ENCODE measurements at places on chromosomes 4 and X.

GRCh38 chr4:8871417-8872401, at the start of gene HMX1:
HMX1 (minus strand) TSS chr4:8871839; CDS start chr4:8871614, 225 bp downstream.
- no peak for DNase-seq

DNA sequence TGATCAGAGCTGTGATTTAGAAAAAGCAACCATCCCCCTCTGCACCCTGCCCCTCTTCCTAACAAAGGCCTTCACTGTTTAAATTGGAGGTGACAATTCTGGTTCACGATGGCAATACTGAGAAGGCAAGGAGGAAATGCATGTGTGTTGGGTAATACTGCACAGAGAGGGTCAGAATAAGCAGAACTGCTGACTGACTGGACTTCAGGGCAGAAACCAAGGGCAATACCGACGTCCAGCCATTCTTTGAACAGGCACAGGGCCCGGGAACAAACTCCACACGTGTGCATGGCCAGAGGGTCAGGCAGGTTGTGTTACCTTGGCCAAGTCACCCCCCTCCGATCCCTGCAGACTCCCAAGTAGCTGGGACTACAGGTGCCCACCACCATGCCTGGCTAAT, 6.0 kb downstream of the ACSL1 start:
- no peak for DNase-seq

GRCh38 chr4:89535251-89535650, 227.7 kb upstream of the GPRIN3 start:
- no peak for DNase-seq

GRCh38 chr4:98744372-98745150, 86.2 kb upstream of the TSPAN5 start:
- DNase-seq = no peak

GRCh38 chr4:142660728-142661127, 185.4 kb downstream of the INPP4B start:
- no peak for DNase-seq

DNA sequence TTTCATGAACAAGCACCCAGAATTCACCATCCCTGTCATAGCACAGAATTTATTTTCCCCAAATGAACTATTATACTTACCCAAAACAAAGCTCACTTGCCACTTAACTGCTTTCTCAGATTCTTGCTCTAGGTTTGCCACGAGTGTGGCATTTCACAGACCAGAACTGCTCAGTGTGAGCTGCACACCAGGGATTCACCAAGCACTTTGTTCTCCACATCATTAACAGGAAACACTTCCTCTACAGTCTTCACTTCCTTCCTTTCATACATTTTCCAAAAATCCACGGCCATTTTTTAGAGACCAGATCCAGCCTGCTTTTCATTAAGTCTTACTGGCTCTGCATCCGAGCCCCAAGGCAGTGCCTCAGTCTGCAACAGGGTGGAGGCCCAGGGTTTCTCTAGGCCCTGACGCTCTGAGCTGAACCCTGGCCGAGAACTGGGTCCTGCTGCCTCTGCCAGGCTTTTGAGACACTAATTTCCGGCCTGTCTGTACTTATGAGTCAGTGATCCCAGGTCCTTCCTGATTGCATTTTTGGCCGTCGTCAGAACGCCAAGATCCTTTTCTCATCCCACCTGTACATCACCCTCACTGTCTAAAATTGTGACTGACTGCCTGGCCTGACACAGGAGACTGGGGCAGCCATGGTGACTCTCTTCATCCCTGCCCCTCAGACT, 67.6 kb upstream of the MTNR1A start:
- DNase-seq = peak; percentile 35

DNA sequence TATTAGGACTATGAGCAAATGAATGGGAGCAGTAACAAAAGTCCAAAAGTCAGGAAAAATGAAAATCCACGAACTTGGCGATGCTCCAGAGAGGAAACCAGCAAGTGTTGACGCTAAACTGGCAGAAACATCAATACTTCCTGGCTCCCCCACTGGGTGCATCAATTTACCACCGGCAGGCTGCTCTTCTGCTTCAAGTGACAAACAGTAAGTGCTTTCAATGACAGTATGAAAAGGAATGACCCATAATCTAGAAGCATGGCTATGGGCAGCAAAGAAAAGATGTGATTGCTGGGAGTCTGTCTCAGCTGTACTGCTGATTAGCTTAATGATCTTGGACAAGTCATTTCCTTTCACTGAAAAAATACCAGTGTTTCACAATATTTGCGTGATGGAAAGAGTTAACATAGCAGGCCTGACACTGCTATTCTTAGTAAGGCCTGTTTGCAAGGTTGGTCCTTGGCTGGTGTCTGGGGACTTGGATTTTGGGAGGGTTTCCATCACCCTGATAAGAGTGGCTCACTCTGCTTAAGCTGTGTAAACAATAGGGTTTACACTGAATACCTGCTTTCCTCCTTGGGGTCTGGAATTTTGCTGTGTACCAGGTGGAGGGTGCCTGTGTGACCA, 8.7 kb downstream of the ATP11C start:
- no peak for DNase-seq

DNA sequence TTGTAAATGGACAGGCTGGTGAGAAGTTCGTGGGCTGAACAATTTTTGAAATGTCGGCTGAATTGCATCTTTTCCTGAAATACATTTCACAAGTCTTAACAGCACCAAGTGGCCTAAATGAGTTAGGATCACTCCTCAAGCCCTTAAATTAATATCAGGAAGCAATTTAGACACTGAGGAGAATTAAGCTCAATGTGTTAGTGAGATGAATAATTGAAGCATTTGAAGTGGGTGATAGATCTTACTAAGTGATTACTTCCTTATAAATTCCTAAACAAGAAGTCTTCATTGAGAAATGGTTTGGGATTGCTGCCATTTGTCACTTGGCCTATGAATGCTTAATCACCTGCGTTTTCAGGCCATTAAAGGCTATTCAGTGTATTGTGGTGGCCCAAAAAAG, 116.8 kb downstream of the NAA11 start:
- no peak for DNase-seq

- DNase-seq = no peak
Observed at GRCh38 chrX:96685210-96686099, 813 bp downstream of the DIAPH2 start.

- DNase-seq = no peak
Observed at GRCh38 chr4:118931786-118932185, 43.1 kb downstream of the SYNPO2 start.

GRCh38 chr4:156970501-156971164, 966 bp downstream of the PDGFC start:
- peak; percentile 49 for DNase-seq

- no peak for DNase-seq
Observed at GRCh38 chr4:56217343-56217890, 169.9 kb downstream of the AASDH start.

DNA sequence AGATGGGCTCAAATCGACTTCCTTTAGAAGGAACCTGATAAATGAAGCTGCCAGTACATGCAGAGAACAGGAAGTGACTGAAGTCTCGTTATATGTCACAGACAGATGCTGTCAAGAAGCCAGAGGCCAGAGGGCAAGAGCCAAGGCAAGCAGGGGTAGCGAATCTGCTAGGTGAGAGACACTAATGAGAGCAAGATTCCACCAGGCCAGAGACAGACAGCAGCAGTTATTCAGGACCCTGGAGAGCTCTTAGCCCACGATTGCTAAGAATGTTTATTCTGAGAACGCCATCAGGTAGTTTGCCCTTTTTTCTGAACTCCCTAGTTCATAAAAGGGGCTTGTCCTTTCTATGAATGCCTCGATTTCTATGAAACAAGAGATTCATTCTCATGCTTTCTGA, 73.7 kb downstream of the BEND2 start:
- no peak for DNase-seq

DNA sequence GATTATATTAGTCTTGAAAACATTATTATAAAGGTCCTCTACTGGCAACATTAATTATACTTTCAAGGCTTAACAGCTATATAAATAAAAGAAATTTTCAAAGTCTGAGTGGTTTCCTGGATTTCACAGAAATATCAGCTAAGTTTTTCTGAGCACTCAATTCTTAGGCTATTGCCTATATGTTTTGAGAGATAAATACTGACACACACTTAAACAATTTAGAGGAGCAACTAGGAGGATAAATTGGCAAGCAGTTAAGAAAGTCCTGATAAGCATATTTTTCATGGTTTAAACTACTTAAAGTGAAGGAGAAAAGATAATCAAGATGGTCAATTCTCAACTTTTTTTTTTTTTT, 2.7 kb upstream of the MGARP start:
- DNase-seq = no peak

- DNase-seq = no peak
Observed at GRCh38 chrX:101639583-101639982, 20.1 kb downstream of the ARMCX2 start.

- no peak for DNase-seq
Observed at GRCh38 chr4:83610729-83611128, 74.8 kb downstream of the GPAT3 start.

DNA sequence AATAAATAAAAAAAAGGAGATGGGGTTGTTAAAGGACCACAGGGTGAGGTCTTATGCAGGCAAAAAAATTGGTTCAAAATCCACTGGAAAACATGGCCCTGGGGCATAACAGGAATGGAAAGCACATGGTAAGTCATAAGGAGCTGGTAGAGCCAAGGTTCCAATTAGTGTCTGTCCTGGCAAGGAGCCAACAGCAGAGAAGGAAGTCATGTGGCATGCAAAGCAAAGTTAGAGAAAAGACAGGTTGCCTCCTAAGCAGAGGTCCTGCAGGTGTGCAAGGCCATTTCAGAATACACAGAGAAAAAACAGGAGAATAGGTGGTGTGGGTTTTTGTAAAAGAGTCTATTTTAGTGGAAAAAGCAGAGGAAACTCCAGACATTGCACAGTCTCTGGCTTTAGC, 1881.7 kb downstream of the ARAP2 start:
- no peak for DNase-seq

DNA sequence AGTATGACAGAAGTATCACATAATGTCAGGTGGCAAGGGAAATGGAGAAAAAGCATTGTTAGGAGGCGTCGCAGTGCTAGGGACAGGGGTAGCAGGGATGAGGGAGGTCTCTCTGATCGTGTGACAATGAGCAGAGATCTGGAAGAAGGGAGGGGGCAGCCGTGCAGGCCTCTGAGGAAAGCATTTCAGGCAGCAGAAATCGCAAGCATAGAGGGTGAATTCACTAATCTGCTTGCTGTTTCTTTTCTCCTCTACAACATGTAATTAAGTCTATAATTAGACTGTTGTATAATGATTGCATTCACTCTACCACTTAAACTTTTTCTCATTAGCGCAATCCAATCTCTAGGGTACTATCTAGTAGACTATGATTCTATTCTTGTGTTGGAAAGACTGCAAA, 9.1 kb downstream of the CYP4V2 start:
- DNase-seq = no peak

- no peak for DNase-seq
Observed at GRCh38 chr4:70997546-70997945, 4.1 kb downstream of the DCK start.

GRCh38 chr4:6887591-6888371, 21.8 kb upstream of the TBC1D14 start:
- no peak for DNase-seq

DNA sequence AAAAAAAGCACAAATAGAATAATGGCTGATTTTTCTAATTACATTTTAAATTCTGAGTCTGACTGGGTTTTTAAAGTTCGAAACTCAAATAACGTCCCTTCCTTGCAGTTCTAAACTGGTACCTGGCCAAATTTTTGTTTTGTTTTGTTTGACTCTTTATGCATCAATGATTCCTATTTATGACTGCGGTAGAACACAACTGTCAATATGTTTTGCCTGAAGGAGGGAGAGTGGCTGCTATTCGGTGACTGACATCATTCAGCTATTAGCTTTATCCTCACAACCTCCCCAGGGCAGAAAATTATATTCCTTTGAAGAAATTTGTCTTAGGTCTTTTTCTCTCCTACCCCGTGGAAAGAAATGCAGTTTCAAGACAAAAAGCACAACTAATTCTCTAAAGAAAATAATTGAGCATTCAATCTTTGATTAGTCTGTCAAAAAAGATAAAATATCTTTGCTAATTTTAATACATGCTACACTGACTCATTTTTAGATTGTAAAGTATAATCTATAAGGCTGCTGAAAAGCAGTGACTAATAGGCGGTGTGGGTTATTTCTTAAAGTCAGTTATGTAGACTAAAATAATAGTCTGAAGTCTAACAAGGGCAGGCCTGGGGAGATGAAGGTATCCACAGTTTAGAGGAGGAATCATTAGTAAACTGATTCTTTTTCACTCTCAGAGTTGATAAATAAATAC, 61.9 kb downstream of the TMEM150C start:
- no peak for DNase-seq

- no peak for DNase-seq
Observed at GRCh38 chr4:116180157-116180601, 905.2 kb downstream of the TRAM1L1 start.

- DNase-seq = no peak
Observed at GRCh38 chr4:169205075-169205743, 65.5 kb downstream of the SH3RF1 start.
